NCI-H748 treated with DMSO at 0.1 percent for 48 hours (cell line): ENCODE measurements at places on chromosomes 1 and 21.

GRCh38 chr1:145886816-145887215, 1.1 kb upstream of the ANKRD35 start:
- DNase-seq = no peak

GRCh38 chr1:38740487-38740886, 119.1 kb downstream of the RRAGC start:
- DNase-seq = no peak

GRCh38 chr1:235430991-235431390, 63.8 kb downstream of the TBCE start:
- no peak for DNase-seq

GRCh38 chr1:212507369-212507768, 74.6 kb downstream of the NENF start:
- DNase-seq = no peak

- no peak for DNase-seq
Measured at GRCh38 chr1:224064150-224064549, 49.8 kb upstream of the FBXO28 start.

DNA sequence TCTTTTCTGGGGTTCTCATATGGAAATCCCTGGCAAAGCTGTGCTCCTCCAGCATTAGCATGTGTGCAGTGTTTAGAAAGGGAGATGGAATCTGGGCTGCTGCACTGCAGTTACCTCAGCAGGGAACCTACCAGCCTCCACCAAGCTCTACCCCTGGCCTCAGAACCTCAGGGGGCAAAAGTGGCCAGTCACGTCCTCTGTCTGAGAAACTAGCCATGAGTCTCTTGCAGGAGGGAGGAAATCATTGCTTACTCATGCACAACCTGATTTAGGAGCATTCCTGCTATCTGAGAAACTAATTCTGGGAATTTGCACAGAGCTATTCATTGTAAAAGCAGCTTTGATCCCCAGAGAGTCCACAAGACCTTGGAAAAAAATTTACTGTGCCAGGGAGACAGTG, 80.6 kb upstream of the IPO9 start:
- no peak for DNase-seq

- DNase-seq = no peak
Measured at GRCh38 chr1:236207121-236207520, 64.8 kb downstream of the GPR137B start.

DNA sequence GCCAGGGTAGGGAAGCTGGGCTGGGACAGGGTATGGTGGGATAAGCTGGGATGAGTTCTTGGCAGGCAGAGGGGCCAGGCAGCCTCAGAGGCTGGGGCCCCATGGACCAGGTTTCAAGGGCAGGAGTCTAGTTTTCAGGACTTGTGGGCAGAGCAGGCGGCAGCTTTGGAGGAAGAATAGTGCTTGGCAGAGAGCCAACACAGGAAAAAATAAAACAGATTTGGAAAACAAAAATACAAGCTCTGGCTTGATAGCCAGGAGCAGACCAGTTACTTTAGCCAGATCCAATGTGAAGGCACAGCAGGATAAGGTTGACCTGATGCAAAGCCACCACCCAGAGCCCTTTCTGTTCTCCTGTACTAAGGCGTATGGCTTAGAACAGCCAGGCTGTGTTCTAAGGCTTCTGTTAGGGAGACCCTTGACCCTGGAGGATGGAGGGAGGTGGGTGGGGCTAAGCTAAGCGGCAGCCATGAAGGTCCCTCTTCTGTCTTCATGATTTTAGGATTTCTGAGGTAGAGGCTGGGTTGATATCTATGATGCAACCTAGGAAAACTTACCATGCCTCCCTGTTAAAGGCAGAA, 5.5 kb downstream of the TRAF5 start:
- no peak for DNase-seq

DNA sequence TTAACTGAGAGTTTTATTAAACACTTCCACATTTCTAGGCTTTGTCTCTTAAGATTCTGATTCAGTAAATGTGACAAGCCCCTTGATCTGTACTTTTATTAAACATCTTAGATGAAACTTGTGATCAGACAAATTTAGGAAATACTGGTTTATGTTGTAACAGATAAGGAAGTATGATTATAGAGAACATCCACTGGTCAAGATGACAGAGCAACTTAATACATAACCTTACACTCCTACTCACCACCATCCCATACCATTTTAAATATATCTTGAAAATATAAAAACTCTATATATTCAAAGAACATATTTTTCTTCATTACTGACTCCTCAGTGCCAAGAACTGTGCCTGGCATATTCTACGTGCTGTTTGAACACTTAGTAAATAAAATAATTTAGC, 217.5 kb downstream of the LRRC40 start:
- DNase-seq = no peak

DNA sequence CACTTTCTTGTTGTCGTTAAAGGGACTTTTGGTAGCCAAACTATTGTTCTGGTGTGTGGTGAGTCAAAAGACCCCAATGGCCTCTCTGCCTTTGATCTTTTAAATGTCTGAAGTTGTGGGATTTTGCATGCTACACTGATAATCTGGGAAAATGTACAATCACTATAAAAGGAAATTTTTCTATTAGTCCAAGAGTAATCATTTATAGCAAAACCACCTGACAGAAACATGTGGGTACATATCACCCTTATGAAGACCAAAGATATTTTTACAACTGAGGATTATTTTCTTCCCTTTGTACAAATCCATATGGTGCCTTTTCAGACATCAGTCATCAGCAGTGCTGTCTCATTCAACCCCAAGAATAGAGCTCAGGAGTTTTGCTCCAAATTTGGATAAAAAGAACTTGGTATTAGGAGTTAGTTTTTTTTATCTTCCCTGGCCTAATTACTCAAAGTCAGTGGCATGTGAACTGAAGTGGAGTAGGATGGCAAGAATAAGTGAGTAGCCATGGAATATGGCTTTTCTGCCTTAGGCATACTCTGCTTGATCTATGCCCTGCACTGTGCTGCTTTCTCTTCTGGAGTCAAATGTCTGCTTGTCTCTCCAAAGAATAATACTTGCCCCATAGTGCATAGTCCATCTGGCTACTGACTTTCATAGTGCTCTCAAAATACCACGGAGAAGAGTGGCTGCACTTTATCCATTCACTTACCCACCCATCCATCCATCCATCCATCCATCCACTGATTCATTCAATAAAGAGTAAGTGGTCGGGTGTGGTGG, 13.5 kb downstream of the GREM2 start:
- no peak for DNase-seq

GRCh38 chr21:17636711-17637110, 24.0 kb upstream of the BTG3 start:
- no peak for DNase-seq

DNA sequence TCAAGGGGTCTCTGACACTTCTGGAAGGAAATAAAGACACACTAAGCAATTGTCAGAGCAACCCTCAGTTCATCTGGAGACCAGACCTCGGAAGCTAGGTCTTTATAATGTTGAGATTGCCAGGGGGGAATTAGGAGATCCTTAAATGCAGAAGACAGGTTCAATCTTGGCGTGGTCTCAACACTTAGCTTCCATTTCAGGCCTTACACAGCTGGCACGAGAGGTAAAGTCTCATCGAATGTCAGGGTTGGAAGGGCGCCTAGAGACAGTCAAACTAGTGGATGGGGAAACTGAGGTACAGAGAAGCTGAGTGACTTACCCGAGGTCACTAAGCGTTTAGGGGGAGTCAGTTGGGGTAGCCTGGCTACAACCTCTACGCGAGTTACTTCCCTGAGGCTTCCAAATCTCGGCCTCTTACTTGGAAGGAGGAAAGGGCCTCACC, 562 bp upstream of the EPB41 start:
- DNase-seq = no peak

GRCh38 chr21:42651515-42652401, 1.7 kb upstream of the PDE9A start:
- no peak for DNase-seq

GRCh38 chr1:156752843-156753482, 1.5 kb upstream of the HDGF start:
- no peak for DNase-seq

- no peak for DNase-seq
Measured at GRCh38 chr1:26278303-26278702, 1.6 kb upstream of the SH3BGRL3 start.

DNA sequence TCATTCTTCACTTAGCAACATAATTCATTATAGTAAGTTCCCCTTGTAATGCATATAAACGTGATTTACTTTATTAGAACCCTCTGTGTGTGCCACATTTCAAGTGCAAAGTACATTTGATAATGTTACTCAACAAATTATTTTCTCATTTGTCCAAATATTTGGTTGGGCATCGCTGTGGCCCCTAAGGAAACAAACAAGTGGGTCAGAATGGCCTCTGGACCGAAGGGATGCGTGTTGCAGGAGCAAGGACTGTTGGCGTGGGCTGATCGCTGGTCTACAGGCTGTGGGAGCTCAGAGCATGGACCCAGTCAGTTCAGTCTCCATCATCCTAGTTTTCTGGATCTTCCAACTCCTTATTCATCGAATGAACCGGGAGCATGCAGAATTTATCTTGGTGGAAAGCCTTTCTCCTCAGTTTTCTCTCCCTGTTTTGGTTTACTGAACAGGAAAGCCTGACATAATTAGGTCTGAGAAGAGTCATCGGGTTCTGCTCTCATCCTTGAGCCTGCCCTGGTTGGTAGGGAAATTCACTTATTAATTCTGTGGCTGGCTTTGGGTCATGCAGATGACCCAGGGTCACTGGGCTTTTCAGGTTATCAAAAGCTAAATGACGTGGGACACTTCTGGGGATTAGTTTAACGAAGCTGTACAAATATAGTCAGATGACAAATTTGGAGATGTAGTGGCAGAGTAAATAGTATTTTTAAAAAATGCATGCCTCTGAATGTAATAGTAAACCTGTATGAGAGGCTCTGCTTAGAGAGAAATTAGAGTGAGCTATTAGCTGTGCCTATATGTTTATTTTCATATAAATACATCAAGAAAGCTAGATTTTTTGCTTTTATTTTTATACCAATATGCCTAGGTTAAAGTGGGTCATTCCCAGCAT, 200.2 kb downstream of the SDCCAG8 start:
- DNase-seq = no peak

DNA sequence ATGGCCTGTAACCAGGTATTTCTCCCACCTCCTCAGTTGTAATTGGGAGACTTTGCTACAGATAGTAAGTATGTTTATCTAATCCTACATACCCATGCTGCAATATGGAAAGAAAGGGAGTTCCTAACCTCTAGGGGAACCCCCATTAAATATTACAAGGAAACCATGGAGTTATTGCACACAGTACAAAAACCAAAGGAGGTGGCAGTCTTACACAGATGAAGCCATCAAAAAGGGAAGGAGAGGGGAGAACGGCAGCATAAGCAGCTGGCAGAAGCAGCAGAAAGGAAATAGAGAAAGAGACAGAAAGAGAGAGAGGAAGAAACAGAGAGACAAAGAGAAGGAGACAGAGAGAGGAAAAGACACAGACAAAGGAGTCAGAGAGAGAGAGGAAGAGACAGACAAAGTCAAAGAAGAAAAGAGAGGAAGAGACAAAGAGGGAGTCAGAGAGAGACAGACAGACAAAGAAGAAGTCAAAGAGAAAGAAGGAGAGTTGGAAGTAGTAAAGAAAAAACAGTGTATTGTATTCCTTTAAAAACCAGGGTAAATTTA, 142.9 kb downstream of the FASLG start:
- no peak for DNase-seq

DNA sequence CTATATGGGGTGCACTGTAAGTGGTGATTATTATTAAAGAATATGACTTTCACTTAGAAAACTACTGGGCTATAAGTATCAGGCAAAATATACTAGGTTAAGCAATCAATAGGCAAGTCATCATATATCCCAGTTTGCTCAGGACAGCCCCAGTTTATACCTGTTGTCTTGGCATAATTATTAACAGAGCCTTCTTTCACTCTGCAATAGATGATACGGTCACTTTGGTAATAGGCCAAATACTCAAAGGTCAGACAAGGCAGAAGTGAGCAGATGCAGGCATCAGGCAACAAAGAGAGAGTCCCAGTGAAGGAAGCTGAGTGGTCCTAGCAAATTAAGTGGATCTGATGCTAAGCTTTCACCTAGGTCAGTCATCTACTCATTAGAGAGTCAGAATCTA, 599.9 kb downstream of the LMO4 start:
- DNase-seq = no peak

DNA sequence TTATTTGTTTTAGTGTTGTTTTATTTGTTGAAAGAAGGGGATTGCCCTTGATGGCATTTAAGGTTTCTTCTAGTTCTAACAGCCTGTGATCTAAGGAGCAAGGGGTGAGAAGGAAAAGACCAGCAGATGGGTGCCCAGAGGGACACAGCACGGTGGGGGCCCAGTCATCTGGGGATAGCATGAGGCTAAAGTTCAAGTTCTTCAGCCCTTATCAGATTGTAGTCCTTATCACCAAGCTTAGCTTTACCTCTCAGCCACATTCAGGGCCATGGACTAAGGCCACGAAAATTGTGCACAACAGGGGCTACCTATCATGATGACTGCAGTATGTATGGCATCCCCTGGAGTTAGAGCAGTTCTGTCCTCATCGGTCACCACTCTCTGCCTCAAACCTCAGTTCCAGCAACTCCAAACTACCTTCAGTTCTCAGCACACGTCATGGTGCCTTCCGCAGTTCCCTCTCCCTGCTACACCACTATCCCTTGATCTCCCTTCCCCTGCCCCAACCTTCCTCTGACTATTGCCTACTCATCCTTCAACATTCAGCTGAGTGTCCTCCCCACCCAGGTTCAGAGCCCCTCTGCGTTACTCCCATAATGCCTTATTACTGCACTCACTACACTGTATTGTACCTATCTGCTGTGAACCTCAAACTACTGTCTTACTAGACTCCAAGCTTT, 36.4 kb downstream of the ATF3 start:
- DNase-seq = no peak

DNA sequence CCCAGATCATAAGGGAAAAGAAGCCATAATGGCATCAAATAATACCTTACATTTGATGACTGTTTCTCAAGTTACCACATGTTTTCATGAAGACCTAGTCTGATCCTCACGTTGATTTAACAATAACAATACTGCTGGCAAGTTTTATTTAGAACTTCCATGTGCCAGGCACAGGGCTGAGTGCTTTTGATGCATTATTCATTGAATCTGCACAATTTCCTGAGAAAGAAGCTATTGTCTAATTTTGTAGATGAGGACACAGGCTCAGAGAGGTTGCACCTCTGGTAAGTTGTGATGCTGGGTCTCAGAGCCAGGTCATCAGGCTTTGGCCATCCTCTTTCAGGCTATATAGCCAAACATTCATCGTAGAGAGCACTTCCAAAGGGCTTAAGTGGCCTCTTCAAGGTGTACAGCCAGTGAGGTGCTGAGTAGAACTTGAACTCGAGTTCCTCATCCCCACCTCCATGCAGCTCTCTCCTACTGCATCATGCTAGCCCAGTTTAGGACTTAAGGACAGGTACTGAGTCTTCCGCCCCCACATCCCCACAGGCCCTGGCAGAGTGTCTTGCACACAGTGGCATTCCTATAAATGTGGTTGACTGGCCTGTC, 8.3 kb upstream of the PEF1 start:
- no peak for DNase-seq
